Activated effector memory CD4-positive, alpha-beta T cell treated with anti-CD3 and anti-CD28 coated beads, Interleukin-2, amount 50 U/mL, for 16 hours (primary cell): ENCODE measurements at places on chromosomes 6 and 20.

DNA sequence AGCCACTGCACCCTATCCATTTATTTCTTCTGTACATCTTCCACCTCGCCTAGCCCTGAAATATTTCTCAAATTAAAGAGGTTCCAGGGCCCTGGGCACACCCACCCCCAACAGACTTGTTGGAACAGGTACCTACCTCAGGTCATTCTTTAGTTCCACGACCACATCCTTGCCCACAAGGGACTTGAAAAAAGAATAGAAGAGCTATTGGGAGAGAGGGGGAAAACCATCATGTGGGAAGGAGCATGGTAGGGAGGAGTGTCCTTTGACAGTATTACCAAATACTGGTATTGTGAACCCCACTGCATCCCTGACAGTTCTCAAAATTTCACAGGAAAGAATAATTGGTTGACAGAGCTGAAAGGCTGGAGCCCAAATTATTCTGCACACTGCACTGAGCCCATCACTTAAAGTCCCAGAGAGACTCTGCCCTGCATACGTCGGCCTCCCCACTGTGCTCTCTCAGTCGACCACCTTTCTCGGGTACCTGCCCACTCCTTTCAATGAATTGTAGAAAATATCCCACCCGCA, 762 bp downstream of the LSM2 start:
- no peak for DNase-seq

DNA sequence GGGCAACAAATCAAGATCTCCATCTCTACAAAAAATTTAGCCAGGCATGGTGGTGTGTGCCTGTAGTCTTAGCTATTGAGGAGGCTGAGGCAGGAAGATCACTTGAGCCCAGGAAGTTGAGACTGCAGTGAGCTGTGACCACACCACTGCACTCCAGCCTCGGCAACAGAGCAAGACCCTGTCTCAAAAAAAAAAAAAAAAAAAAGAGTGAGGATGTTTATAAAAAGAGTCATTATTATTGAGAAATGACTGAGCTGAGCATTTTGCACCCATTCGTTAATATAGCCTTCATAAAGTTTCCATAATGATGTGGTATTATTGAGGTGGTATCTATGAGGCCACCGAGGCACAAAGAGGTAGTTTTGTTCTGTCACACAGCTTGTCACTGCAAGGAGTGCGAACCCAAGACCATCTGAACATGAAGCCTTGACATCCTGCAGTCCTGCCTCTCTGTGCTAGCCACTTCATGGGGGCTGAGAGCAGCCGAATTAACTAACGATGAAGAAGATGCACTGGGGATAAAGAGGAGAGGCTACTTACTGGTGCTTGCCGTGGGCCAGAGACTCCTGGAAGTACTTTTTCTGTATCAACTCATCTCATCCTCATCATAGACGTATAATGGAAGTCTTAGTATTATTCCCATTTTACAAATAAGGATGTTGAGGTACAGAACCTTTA, 175.5 kb downstream of the BCAS1 start:
- no peak for DNase-seq

DNA sequence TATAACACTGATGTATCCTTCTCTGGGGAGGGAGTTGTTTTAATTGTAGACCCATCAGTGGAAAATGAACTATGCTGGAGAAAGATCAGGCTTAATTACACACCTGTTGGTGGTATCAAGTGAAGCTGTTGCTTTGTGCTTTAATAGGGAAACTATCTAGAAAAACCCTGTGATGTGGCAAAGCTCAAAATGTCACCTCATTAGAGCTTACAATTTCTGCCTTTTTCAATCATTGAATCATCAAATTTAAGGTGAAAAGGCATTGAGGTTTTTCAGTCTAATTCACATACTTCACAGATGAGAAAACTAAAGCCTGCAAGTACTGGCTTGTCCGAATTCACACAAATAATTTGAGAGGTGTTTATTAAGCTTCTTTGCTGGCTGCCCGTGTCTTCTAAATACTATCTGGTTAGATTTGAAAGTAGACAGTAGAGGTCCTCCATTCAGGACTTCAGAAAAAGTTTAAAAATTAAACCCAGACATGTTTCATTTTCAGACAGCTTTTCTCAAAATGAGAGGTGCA, 143.3 kb upstream of the MAP3K7 start:
- no peak for DNase-seq

- DNase-seq: peak; percentile 58
Observed at GRCh38 chr20:56443654-56444540, 24.5 kb upstream of the RTF2 start.

- DNase-seq: no peak
Observed at GRCh38 chr6:23654745-23655144, 471.3 kb upstream of the NRSN1 start.

DNA sequence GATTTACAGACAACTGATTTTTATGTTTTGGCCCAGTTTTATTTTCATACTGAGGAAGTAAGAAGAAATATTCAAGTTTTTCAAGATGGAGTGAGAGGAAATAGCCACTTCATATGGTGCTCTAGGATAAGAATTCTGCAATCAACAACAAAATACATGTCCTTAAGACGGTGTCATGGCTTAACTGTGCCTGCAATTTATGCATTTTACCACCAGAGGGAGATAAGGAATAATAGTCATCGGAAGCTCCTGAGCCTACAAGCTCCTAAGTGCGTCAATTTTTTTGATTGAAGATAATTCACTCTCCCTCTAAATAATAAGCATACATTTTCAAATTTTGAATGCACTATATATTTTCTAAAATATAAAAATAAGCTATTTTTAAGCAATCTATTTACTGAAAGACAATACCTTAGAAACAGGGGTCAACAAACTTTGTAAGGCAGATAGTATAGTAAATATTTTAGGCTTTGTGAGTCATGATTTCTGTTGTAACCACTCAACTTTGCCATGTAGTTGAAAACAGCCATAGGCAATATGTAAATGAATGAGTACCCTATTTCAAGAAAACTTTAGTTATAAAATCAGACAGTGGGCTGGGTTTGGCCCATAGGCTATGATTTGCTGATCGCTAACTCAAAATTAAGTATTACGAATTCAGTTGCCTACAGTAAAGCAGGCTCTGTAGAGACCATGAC, 230.9 kb upstream of the DTNBP1 start:
- no peak for DNase-seq

DNA sequence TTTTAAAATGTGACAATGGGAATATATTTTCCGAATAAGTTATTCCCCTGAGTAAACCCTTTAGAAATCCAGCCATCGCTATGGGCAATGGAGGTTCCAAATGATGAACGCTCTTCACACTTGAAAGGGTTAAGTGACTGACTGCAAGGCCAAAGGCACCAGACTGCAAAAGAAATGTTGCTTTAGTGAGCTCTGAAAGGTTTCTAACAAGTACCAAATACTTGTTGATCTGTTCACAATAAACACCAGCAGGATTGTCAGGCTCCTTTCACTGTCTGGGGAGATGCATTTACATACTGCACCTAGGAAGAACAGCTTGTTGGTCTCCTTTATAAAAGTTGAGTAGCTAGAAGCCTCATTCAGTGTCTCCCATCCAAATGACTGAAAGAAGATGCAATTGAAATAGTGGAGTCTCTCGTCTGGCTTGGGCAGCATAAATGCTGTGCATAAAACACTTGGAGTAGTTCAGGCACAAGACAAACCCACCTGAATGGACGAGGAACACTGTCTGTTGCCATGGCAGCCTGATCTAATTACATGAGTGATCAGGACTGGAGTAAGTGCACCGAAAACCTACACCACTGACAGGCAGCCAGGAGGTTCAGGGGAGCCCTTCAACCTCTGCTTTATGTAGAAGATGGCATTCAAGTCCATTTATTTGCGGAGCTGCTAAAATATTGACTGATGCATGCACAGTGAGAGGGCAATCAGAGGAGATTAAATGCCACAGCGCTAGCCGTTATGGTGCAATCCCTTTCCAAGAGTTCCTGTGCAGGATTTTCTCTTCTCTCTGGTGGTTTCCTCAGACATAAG, 2.9 kb downstream of the ATXN1 start:
- peak; percentile 66 for DNase-seq

- peak; percentile 31 for DNase-seq
Observed at GRCh38 chr6:170143401-170144150, 147.3 kb downstream of the DLL1 start.

DNA sequence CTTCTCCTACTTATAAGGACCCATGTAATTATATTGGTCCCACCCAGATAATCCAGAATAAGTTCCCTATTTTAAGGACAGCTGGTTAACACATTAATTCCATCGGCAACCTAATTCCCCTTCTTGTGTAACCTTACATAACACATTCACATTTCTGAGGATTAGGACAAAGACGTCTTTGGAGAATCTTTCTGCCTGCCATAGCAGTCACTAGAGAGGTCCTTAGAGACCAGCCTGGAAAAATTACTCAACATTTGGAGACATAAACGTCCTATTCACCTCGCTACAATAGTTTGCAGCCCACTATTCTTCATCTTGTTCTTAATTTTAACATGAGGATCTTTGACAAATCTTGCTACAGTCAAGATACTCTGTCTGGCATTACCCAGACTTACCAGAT, 100.1 kb downstream of the MAFB start:
- DNase-seq: no peak

DNA sequence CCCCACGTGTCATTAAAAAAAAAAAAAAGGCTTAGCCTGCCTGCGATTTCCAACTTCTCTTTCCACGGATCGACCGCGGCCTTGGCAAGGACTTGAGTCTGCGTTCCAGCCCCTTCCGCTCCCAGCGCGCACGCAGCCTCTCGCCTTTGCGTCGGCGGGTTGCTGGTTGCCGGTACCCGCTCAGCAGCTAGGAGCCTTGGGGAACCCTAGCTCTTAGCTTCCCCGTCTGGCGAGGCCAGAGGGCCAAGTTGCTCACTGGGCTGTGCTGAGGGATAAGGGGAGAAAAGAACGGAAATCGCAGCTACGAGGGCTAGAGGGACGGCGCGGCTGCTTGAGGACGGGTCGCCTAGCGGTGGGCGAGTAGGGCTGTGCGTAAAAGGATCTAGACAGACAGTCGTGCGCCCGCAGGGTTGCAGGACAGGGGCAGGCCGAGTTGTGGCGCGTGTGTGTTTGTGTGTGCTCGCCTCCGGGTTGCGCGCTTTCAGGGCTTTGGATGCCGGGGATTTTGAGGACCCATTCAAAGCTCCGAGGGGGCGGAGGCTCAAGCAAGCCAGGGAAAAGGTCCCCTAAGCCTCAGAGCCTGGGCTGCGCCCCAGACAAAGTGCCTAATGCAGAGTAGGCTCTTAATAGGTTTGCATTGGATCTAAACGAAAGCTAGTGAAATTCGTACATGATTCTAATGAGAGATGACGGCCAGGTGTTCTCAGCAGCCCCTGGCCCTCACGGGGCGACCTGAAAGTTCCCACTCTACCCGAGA, 40.5 kb upstream of the OSTM1 start:
- DNase-seq: no peak

- no peak for DNase-seq
Observed at GRCh38 chr20:38321959-38322598, 18.1 kb downstream of the BPI start.

- no peak for DNase-seq
Observed at GRCh38 chr20:37933786-37934633, 31.1 kb downstream of the VSTM2L start.

DNA sequence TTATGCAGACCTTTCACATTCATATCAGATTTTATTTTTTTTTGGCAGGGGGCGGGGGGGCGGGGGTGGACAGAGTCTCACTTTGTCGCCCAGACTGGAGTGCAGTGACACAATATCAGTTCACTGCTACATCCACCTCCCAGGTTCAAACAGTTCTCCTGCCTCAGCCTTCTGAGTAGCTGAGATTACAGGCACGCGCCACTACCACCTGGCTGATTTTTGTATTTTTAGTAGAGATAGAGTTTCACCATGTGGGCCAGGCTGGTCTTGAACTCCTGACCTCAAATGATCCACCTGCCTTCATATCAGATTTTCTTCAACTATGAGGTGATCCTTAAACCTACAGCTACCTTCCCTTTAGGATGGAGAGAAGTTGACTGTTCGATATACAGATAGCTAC, 8.0 kb upstream of the SUMO4 start:
- no peak for DNase-seq

- no peak for DNase-seq
Observed at GRCh38 chr20:1280195-1281102, 14.4 kb downstream of the SNPH start.

- DNase-seq: no peak
Observed at GRCh38 chr20:47189060-47189459, 167.4 kb downstream of the ZMYND8 start.

GRCh38 chr20:57027777-57028176, 238.7 kb downstream of the BMP7 start:
- no peak for DNase-seq

DNA sequence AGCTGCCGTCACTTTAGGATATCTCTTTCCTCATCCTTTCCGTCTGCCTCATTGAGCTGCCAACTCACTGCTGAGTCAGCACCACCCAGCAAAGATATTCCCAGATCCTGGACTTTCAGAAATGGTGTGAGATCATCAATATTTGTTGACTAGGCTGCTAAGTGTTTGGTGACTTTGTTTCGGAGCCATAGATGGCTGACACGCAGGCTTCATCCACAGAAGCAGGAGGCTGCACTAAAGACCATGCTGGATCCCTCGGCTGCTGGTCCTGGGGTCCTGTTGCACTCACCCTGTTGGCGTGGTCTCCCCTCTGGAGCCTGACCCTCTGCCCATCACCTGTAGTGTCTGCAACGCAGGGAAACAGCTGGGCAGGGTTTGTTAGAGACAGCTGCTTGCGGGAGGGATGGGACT, 96.5 kb downstream of the ERMARD start:
- DNase-seq: peak; percentile 28

- no peak for DNase-seq
Observed at GRCh38 chr6:73774311-73774774, 78.3 kb downstream of the CD109 start.

DNA sequence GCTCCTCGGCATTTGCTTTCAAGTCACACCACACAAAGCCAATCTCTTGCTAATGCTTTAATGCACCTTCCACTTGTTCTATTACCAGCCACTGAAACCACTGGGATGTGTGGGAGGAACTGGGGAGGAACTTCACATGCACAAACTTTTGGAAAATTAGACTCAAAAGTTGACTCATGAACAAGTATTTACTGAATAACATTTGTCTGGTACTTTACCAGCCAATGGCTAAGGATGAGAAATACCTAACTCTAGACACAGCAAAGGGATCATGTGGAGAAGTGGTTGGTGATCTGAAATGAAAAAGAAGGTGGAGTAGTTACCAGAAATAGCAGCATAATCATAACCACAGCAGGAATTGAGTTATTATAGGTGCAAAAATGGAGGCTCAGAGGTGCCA, 554.0 kb upstream of the NOX3 start:
- DNase-seq: no peak

DNA sequence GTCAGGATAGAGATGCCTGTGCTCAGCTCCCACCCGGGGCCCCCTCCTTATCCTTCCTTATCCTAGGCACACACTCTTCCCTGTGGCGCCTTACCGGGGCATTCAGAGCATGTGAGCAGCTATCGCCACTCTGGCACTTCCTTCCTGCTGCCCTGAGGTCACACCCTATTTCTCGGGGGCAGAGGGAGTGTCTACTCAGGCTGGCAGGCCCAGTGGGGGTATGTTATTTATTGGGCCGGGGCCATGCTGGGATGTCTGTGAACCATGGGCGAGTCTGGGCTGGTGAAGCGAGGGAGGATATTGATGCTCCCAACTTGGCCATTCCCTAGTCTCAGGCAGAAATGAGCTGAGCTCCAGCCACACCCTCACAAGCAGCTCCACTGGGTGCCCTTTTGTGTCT, 3.9 kb upstream of the LY6G6D start:
- no peak for DNase-seq

- no peak for DNase-seq
Observed at GRCh38 chr6:45956663-45957062, 59.0 kb downstream of the CLIC5 start.

GRCh38 chr6:72286911-72287311, 335.0 kb upstream of the KCNQ5 start:
- no peak for DNase-seq
